ENCODE measurements at places on chromosomes 7 and 10.

GRCh38 chr10:116237260-116237659 lies 35.7 kb downstream of the GFRA1 start:
- no peak for DNase-seq

GRCh38 chr10:370449-370825 lies 235.2 kb downstream of the ZMYND11 start:
- DNase-seq = no peak

DNA sequence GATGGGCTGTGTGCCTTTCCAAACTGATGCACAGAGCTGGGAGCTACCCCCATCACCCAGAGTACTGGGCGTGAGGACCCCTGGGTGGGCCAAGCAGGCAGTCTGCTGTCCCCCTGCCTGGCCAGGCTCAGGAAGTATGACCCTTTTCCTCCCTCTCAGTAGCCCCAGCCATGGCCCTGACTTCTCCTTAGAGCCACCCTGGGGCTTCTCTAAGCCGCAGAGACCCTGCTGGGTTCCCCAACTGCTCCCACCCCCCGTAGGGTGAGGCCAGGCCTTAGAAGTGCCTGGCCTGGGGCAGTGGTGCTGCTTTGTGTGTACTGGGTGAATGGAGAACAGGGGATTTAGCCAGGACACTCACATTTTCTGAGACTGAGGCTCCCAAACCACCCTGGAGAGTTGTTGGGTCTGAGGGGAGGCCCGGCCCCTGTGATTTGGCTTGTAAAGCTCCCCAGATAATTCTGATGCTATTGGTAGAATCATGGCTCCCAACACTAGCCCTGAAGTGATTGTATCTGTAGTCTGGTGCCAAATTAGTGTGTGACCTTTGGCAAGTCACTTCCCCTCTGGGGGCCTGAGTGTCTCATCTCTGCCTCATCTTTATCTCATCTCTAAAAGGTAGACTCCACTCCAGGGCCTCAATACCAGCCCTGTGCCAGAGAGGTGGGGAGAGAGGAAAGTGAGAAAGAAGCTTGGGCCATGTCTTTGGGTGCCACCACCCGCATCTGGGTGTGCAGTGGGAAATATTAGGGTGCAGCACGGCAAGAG lies 99.7 kb upstream of the PPIF start:
- no peak for DNase-seq

GRCh38 chr7:137890449-137890921 lies 43.7 kb upstream of the DGKI start:
- DNase-seq = no peak

- DNase-seq = no peak
Observed at GRCh38 chr10:120014031-120014430, 121.5 kb downstream of the SEC23IP start.

GRCh38 chr10:113880236-113880635 lies 25.8 kb downstream of the NHLRC2 start:
- peak; percentile 32 for DNase-seq

DNA sequence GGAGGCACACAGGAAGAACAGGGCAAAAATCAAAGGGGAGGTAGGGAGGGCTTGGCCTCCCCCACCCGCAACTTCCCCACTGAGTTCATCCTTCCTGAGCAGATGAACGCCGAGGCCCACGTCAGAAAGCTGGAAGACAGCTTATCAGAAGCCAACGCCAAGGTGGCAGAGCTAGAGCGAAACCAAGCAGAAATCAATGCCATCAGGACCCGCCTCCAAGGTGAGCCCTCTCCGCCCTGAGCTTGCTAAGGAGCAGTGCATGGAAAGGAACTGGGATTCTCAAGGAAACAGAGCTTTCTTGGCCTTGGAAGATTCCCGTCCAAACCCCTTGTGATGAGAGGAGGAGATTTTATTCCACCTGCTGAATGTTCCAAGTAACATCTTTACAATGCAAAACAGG lies 16.5 kb downstream of the MYH16 start:
- DNase-seq = no peak

GRCh38 chr7:19963695-19964094 lies 190.3 kb upstream of the TMEM196 start:
- no peak for DNase-seq

Measured in foreskin keratinocyte (primary cell).